ENCODE measurements at places on chromosomes 5 and 9.

GRCh38 chr9:35490155-35490909, 421 bp downstream of the RUSC2 start:
- DNase-seq: no peak

GRCh38 chr9:84330246-84330645, 10.3 kb downstream of the SLC28A3 start:
- no peak for DNase-seq

DNA sequence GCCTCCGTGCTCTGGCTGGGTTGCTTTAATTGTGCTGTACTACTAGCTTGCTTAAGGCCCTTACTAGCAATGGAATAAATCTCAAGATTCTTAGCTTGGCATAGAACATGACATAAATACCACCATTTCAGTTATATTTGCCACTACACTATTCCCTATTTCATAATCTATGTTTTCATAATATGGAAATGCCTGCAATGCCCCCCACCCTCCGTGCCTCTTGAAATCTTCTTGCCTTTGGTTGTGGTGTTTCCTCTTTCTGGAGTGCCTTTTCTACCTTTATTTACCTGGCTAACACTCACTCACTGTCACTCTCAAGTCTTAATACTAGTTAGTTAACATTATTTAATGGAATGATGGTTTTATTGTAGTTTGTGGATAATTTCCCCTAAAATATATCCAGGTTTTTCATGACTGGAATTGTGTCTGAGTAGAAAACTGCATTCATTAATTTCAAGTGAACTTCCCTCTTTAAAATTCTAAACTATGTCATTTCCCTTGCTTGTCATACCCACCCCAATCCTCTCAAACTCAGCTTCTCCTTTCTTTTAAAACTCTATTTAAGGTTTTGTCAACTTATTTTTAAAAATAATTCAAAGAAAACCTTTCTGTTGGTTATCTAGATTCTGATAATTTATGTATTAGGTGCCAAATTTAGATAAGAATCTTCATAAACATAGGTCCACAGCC, 521.7 kb upstream of the DAB2 start:
- no peak for DNase-seq

GRCh38 chr5:173963182-173963838, 25.7 kb upstream of the C5orf47 start:
- DNase-seq: no peak

- DNase-seq: no peak
Observed at GRCh38 chr9:3760031-3760430, 234.2 kb upstream of the RFX3 start.

DNA sequence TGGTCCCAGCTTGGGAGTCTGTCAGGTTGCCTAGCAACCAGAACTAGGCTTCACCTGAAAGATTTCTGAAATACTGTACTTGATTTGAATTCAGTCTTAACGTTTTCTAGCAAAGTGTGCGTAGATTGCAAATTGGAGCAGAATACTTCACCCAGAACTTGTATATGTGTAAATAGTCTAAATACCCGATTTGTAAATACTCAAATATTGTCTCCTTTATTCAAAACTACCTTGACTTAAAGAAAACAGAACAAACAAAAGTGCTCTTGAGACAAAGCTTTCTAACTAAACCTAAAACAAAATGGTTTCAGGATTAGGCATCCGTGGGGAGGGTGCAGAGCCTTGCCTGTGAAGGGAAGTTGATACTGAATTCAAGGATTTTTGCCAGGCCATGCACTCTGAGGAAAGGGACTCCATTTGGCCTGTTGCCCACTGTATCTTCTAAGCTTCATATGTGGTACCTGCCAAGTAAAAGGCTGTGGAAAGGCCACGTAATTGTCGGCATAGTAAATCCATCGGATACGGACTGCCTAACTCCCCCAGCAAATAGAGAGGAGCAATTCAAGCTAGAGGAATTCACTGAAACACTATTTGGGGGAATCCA, 744 bp upstream of the HMGCS1 start:
- no peak for DNase-seq

- no peak for DNase-seq
Observed at GRCh38 chr9:120859361-120859760, 16.6 kb upstream of the PSMD5 start.

DNA sequence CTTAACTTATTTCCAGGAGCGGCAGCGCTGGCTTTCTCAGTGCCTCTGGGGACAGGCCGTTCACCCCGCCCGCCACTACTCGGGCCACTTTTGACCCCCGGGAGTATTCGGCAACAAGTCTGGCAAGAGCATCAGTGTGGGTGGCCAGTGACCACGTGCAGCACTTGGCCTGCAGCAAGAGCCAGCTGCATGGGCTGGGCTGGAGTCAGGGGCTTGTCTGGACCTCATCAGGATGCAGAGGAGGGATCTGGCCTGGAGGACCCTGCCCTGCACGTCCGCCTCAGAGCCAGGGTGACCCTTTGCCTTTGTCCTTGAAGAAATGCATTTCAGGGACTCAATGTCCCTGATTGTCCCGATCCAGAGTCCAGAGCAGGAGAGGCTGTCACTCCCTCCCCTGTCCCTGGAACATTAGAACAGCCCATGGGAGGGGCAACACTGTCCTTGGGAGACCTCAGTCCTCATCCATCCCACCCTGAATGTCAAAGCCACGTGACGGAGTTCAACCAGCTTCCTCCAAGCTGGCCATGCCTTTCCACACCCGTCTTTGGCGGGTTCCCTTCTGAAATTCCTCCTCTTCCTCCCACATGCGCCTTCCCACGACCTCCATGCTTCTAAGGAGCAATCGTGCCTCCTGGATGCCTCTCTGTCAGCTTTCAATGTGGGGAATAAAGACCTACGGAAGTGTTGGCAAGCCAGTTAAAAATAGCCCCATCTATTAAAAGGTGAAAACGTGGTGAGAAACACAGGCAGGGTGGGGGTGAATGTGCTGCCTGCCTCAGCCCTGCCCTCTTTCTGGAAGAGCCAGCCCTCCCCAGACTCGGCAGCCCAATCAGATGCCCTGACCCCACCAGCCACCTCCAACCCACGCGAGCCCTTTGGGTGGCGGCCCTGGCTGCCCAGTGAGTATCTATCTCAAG, 99.0 kb downstream of the OLFM1 start:
- DNase-seq: no peak

- DNase-seq: no peak
Observed at GRCh38 chr5:38923661-38924451, 78.0 kb downstream of the OSMR start.

DNA sequence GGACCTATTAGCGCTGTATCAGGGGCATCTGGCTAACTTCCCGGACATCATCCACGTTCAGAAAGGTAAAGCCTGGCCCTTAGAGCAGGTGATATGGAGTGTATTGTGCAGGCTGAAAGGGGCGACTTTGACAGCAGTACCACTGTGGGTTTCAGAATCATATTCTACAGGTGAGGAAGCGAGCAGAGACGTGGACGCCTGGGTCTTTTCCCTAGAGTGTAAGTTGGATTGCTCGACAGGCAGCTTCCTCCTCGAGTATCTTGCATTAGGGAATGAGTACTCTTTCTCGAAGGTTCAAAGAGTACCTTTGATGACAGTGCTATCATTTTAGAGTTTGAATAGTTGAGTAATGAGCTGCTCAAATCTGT, 1.9 kb downstream of the SNX18 start:
- no peak for DNase-seq

- DNase-seq: no peak
Observed at GRCh38 chr5:20572614-20573013, 584.6 kb upstream of the CDH18 start.

DNA sequence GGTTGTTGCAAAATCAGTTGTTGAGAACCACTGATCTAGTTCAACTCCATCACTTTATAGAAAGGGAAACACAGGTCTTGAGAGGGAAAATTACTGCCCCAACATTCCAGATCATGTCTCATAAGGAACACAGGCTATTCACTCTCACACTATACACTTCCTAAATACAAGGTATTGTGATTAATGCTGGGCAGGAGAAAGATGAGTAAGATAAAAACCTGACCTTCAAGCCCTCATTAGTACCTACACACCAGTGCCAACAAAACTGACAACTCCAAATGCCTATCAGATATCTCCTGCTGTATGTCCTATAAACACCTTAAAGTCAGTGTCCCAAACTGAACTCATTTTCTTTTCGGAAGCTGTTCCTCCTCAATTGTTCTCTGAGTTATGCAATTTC, 8.2 kb downstream of the GNE start:
- DNase-seq: no peak

DNA sequence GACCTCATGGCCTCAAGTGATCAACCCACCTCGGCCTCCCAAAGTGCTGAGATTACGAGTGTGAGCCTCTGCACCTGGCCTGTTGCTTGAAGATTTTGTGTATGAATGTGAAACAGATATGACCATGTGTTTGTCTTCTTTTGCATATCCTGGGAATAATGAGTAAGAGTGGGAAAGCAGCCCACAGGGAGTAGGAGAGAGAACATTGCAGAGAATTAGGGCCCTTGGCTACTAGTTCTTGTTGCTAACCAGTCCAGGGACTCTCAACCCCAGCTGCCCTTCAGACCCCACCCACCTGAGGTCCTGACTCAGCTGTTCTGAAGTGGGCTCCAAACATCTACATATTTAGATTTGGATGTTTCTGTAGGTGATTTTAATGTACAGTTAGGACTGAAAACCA, 125.5 kb downstream of the MTX3 start:
- DNase-seq: no peak

DNA sequence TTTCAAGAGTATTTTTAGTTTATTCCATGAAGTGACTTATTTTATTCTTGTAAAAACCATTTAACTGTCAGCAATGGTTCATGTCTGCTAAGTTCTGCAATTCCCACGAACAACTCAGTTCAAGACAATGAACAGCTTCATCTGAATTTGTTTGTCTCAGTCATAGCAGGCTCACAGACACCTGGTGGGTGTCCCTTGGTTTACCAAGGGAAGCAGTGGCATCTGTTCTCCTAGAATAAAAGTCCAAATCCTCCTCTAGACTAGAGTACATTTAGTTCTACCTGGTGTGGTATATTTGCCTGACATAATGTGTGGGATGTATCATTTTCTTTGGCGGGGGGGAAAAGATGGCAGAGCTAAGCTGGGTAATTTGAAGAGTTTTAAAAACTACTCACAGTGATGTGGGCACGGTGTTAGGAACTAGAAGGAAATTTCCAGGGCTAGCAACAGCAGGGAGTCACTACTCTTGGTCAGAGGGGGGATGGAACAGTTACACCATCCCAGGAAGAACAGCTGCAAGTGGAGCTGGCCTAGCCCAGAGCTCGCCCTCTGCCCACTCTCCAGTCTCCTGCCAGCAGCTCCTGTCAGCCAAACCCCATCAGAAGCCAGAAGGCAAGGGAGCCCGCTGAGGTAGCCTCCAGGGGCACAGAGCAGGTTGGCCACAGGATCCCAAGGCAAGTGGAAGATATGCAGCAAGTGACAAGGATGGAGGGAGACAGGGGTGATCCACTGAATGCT, 100.3 kb downstream of the PJA2 start:
- no peak for DNase-seq

- DNase-seq: no peak
Observed at GRCh38 chr5:52773342-52773741, 14.4 kb upstream of the ITGA1 start.
